Uterus (tissue), 4 donors: ENCODE measurements at places on chromosomes 3 and 15.

- H3K4me1 ChIP-seq: no peaks in the 10 kb centered on the region
- H3K27me3 ChIP-seq: no peaks in the 10 kb centered on the region
- H3K27ac ChIP-seq: no peak overlapping the region
- no peaks in the 10 kb centered on the region for H3K36me3 ChIP-seq
- no peak for DNase-seq
- no peak overlapping the region for H3K4me3 ChIP-seq
Measured at GRCh38 chr3:148084931-148085330, 612.8 kb upstream of the AGTR1 start.

GRCh38 chr3:95926904-95927501 lies 887.4 kb upstream of the EPHA6 start:
- no peaks in the 10 kb centered on the region for H3K27me3 ChIP-seq
- no peaks in the 10 kb centered on the region for H3K36me3 ChIP-seq
- H3K27ac ChIP-seq: no peak overlapping the region

DNA sequence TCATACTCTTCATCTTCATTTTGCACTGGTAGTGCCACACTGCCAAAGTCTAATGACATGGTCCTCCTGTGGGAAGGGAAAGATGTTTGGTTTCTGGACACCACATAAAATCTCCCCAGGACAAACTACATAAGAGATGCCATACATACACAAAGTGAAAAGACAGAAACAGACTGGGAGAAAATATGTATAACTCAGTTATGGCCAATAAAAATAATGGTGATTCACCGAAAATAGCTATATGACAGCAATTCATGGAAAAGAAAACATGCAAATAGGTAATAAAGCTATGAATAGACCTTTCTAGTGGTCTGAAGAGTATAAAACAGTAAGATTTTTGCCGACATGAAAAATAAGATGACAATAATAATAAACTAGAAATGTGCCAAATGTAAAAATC lies 5.3 kb downstream of the CEP152 start:
- DNase-seq: no peak
- H3K4me3 ChIP-seq: no peak overlapping the region
- no peaks in the 10 kb centered on the region for H3K4me1 ChIP-seq
- no peak overlapping the region for H3K27ac ChIP-seq

DNA sequence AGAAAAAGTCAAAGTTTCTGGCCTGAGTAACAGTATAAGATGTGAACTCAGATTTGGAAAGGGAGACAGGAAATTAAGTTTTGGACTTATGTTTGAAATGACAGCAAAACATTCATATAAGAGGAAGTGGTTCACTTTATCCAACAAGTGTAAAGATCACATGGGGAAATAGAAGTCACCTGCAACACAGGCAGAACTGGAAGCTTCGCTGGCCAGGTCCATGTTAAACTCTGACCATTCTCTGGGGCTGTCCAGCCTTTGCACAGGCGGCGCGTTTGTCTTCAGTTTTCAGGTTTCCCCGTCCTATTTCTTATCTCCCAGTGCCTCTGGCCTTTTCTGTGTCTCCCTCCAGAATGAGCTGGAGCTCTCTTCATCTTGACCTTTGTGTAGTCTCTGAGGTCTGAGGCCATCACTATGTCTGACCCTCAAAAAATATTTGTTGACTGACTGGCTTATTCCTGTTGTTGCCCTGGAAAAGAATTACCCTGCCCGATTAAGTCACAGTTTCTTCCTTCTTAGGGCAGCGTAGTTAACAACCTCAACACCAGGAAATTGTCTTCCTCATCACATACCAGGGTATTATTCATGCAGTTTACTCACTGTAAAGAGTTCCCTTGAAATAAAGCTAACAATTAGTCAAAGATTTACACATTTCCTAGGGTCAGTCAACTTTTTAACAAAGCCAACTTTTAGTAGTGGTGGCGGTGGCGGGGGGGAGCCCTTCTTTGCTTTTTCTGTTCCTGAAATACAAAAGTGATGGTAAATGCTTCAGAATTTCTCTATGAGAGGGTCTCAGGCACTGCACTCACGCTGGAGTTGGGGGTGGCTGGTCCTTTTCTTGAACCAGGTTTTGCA lies 959 bp upstream of the RASA2 start:
- no peaks in the 10 kb centered on the region for H3K4me1 ChIP-seq
- H3K27ac ChIP-seq: peak overlapping the region; percentile 98
- no peak for DNase-seq
- no peaks in the 10 kb centered on the region for H3K36me3 ChIP-seq
- H3K27me3 ChIP-seq: no peaks in the 10 kb centered on the region

DNA sequence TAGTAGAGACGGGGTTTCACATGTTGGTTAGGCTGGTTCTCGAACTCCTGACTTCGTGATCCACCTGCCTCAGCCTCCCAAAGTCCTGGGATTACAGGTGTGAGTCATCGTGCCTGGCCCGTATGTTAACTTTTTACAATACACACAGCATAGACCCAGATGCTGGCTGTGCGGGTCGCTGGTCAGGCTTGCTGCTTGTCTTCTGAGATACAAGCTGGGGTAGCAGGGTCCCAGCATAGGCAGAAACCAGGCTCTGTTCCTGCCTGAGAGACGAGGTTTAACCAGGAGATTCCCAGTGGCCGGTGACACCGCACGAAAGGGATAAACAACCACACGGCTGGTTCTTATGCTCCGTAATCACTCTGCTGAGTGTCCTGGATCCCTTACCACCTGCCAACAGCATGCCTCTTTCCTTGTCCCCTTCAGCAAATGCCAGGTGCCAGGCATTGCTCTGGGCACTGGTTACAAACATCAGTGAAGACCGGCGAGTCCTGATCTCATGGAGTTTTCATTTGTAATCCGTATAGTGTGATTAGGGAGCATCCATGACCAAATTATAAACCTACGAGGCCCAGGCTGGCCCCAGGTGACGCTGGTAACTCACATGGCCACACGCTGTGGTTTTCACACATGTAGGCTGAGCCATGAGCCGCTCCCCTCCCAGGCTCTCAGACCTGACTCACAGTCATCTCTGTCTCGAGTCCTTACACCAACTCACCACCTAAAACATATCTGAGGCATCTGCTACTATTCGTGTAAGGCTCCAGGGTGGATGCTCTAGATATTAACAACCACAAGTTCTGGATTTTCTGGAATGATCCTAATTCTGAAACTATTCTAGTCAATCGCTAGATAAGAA lies 125.7 kb downstream of the PDZRN3 start:
- no peak overlapping the region for H3K27ac ChIP-seq
- H3K4me1 ChIP-seq: peaks cover 3% of the 10 kb centered on the region
- no peaks in the 10 kb centered on the region for H3K36me3 ChIP-seq
- DNase-seq: no peak
